Activated CD4-positive, alpha-beta memory T cell treated with anti-CD3 and anti-CD28 coated beads for 36 hours (primary cell): ENCODE measurements at places on chromosomes 2 and 18.
A peak's percentile ranks its signal among the peaks of the same experiment; 100 is the strongest.

DNA sequence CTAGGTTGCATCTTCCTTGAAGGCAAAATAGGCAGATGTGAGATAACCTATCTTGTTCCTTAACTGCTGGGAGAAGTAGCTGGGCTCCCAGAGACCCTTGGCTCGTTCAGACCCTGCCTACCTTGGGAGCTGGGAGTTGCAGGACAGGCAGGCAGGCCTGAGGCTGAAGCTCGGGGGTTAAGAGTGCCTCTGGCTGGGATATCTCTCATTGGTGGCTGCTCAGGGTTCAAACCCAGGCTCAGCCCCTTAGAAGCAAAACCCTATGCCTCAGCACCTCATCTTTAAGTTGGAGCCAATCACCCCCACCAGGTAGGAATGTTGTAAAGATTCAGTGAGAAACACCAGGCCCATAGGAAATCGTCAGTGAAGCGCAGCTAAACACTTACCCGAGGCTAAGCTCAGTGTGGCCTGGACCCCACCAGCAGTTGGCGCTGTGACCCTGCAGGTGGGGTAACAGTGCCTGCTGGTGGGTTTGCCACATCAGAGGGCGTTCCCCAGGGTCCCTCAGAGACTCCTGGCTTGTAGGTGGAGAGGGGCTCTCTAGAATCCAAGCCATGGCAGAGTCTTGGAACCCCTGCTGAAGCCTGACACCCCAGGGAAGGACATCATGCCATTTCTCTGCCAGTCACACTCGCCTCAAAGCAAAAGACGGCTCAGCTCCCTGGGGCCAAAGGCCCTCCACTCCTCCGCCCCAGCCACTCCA lies 54.6 kb upstream of the GPR17 start:
- peak; percentile 71 for DNase-seq

DNA sequence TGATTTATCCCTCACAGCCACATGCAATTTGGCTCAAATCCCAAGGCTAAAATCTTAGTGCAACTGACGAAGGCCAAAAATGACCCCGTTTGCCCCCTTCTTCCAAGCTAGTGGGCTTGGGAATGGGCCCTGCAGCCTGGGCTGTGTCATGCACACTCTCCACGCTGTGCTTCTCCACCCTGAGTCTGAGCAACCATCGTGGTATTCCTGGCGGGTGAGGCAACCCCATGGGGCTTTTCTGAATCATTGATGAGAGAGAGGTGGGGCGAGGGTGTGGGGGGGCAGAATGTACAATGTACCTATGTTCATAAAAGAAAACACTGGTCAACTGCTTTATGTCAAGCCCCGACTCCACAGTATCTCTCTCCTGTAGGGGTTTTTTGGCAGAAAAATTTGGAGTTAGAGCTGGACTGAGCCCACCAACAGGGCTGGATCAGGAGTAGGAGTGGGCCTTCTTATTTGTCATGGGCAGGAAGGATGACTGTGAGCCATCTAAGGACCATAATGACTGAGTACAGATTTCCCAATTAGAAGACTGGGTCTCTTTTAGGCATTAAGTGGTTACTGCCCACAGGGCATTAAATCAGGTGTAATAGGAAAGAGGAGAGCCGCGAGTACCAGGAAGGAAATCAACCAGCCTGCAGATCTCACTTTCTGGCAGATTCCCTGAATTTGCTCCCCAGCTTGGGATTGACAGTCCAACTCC lies 8.9 kb downstream of the SULT1C2 start:
- no peak for DNase-seq

- DNase-seq = no peak
These were observed 106.3 kb upstream of the GPC1 start for GRCh38 chr2:240329116-240329665.

DNA sequence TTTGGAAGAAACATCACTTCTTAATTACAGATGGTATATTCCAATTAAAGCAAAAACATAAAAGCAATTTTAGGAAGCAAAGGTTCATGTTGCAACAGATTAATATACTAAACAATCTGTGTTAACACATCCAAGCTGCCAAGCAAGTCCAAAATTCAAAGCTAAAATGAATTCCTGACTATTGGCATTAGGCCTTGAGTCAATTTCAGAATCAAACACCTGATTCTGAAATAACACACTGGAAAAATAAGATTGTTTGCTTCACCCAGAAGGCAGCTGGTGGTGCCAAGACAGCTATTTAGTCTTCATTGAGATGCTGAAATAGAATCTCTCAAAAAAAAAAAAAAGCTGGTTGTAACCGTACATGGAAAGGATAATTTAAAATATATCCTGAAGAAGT lies 465.6 kb downstream of the SOCS6 start:
- DNase-seq = no peak

DNA sequence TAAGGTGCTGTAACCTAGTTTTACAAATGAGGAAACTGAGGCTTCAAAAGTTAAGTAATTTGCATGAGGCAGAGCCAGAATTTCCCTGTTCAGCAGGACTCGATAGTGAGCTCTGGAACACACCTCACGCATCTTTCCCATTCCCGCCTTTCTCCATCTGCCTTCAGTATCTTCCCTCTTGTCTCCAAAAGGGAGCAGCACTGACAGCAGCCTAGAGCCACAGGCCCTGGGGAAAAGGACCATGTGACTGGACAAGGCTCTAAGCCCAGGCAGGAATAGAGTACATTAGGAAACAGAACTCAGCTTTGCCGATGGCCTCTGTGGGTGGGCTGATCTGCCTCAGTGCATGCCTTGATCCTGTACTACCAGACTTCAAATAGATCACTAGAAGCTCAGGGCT lies 21.5 kb downstream of the GPR155 start:
- no peak for DNase-seq

GRCh38 chr2:112625474-112626114 lies 20.1 kb upstream of the SLC20A1 start:
- no peak for DNase-seq

- no peak for DNase-seq
These were observed at the start of gene DSC2 for GRCh38 chr18:31102025-31102684. Gene DSC2 (minus strand): TSS chr18:31102421. CDS start chr18:31101971, 450 bp downstream.

- DNase-seq = no peak
These were observed 323.9 kb upstream of the SOX11 start for GRCh38 chr2:5368263-5368662.

DNA sequence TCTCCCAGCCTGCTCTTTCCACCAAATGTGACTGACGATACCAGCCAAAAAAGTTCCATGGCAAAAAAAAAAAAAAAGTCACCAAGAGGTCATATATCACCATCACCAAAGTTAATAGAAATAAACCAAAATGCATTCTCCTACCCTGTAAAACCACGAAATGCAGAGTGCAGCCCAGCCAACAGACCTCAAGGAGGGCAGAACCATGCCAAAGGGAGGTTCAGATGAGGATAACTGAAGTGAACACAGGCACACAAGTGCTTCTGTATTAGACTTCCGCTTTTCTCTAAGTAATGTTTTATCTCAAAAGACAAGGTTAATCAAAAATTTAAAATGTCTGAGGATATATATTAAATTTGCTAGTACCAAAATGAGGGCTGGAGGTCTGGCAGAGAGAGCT lies 5.5 kb downstream of the SERPINE2 start:
- no peak for DNase-seq

DNA sequence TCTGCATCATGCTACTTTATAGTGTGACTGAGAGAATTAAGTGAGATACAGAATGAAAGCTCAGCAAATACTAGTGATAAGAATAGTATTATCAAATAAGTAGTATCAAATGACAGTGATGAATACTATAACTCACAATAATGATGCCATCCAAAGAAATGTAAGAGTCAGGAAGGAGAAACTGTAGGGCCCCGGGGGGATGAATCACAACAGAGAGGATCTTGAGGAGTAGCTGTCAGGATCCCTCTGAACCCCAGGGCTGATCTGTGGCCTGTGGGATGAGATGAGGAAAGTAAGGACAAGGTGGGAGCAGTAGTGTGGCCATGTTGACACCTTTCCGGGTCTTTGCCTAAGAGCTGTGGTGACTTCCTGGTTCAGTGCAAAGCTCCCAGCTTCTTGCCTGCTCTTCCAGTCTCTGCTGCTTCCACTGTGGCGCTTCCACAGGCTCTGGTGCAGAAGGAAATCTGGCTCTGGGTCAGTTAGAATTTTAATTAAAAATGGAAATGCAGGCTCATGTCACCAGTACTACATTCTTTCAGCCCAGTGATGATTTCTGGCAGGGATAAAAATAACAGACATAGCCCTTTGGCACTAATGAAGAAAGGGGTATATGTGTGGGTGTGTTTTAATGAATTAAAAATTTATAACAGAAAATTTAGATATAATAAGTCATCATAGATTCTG lies 166.9 kb downstream of the MYO3B start:
- no peak for DNase-seq

GRCh38 chr2:193072647-193073046 lies 877.9 kb upstream of the TMEFF2 start:
- DNase-seq = no peak

DNA sequence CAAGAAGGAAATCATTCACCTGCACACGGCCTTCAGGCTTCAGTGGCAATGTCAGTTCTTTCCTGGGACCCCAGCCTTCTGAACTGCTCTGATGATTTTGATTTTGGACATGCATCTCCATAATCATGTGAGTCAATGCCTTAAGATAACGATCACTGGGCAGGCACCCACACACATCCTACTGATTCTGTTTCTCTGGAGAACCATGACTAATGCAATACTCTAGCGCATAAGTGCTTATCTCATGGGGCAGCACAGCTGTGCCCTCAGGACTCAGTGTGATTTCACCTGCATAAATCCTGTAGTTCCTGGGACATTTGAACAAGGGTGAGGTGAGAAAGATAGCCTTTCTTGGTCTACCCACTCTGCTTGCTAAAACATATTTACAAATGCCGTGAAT lies 144.6 kb downstream of the AKAIN1 start:
- no peak for DNase-seq

DNA sequence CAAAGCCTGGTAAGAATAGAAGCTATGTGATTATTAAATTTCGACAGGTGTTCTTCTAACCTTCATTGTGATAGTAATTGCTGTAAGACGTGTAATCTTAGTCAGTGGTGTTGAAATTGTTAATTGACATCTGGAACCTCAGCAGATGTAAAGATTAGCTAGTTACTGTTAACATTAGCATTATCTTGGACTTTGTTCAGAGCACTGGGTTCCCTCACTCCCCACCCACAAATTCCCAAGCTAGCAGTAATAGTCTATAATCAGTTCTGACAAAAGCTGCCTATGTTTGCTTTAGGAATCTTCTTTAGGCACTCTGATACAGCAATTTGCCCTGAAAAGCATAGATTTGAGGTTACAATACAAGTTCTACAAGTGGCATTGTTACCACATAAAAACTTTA lies 233.7 kb downstream of the EN1 start:
- no peak for DNase-seq

DNA sequence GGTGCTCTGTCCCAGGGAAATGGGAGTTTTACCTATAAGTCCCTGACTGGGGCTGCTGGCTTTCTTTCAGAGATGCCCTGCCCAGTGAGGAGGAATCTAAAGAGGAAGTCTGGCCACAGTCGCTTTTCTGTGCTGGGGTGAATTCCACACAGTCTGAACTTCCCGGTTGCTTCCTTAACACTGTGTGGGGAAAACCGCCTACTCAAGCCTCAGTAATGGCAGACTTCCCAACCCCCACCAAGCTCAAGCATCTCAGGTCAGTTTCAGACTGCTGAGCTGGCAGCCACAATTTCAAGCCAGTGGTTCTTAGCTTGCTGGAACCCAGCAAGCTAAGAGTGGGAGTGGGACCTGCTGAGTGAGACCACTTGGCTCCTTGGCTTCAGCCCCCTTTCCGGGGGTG lies 54.9 kb downstream of the NUP35 start:
- no peak for DNase-seq

GRCh38 chr2:216235462-216235861 lies 126.3 kb downstream of the XRCC5 start:
- no peak for DNase-seq

DNA sequence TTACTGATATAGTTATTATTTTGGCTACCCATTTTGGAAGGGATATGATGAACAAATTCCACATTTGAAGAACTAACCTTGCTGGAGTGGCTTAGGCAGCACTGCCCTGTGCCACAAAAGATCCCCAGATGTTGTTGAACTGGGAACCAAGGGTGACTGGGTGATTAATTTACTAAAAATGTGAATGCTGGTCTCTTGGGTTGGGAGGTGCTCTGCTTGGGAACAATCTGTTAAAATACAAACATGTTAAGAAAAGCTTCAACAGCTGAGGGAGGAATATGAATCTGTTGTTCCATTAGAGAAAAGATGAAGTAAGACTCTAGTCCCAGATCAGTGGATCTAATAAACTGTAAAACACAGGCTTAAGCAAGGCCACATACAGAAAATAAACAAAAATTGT lies 1860.1 kb downstream of the SUCLG1 start:
- no peak for DNase-seq

DNA sequence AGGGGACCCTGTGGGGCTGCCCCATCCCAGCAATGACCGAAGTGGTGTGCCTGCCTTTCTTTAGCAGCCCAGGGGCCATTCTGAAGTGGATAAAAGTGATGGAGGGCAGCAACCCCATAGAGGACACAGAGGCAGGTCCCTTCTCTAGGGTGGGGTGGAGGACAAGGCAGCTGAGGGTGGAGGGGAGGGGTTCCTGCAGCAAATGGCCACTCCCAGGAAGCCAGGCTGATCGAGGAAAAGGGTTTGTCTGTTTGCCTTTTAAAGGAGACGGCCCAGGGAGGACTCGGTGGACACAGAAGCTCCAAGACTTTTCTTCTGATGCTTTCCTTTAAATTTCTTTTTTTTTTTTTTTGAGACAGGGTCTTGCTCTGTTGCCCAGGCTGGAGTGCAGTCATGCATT lies 272.8 kb downstream of the TWIST2 start:
- no peak for DNase-seq

GRCh38 chr18:58169472-58169871 lies 125.4 kb downstream of the NEDD4L start:
- no peak for DNase-seq

DNA sequence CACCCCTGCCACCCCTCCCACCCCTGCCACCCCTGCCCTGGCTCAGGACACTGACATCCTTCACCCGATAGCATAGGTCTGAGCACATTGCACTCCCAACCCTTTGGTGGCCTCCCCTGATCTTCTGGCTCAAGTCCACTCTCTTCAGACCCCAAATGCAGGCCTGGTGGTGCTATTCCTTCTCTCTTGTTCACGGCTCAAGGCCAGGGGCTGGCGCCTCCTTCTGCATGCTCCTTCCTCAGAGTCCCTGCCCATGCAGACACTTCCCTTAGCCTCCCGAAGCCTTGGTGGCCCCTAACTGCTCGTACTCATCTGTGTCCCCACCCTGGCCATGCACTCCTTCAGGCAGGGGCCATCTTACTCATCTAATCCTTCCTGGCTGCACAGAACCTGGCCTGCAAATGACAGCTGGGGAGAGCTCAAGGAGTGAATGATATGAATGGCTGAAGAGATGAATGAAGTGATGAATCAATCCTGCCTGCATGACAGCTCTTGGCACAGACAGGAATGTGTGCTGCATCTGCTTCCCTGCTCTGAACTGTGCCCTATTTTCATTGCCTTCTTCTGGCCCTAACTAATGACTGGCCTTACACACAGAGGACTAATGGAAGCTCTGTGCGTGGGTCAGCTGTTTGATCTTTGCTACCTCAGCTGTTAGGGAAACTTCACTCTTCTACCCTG lies 290.8 kb downstream of the DYSF start:
- no peak for DNase-seq

GRCh38 chr2:227117027-227117426 lies 47.0 kb downstream of the COL4A4 start:
- DNase-seq = no peak

GRCh38 chr2:70145851-70146739 lies 44.7 kb downstream of the C2orf42 start:
- peak; percentile 66 for DNase-seq

- no peak for DNase-seq
These were observed 104.4 kb downstream of the TLK1 start for GRCh38 chr2:171056307-171056706.

- DNase-seq = no peak
These were observed 53.7 kb upstream of the GRB14 start for GRCh38 chr2:164675027-164675426.

- no peak for DNase-seq
These were observed 148.1 kb downstream of the SLC4A3 start for GRCh38 chr2:219775506-219775905.
